ENCODE measurements at places on chromosomes 7 and 10.

DNA sequence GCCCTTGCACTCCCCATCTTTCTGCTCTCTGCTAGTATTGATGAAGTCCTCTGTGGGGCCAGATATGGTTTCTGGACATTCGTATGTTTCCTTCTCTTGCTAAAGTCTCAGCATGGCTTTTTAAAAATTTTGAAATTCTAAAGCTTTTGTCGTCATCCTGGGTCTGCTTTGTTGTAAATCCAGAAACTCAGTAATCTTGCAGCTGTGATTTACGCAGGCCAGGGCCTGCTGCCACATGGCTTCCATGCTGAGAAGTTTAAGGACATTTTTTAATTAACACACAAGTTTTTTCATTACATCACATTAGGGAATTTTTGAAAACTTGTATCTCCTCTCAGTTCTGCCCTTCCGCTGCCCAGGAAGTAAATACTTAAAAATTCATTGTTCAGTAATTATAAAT, 686.1 kb upstream of the IGFBP3 start:
- no peak for DNase-seq

- DNase-seq, result no peak
These were observed 45.4 kb downstream of the NT5C2 start for GRCh38 chr10:103147645-103148044.

DNA sequence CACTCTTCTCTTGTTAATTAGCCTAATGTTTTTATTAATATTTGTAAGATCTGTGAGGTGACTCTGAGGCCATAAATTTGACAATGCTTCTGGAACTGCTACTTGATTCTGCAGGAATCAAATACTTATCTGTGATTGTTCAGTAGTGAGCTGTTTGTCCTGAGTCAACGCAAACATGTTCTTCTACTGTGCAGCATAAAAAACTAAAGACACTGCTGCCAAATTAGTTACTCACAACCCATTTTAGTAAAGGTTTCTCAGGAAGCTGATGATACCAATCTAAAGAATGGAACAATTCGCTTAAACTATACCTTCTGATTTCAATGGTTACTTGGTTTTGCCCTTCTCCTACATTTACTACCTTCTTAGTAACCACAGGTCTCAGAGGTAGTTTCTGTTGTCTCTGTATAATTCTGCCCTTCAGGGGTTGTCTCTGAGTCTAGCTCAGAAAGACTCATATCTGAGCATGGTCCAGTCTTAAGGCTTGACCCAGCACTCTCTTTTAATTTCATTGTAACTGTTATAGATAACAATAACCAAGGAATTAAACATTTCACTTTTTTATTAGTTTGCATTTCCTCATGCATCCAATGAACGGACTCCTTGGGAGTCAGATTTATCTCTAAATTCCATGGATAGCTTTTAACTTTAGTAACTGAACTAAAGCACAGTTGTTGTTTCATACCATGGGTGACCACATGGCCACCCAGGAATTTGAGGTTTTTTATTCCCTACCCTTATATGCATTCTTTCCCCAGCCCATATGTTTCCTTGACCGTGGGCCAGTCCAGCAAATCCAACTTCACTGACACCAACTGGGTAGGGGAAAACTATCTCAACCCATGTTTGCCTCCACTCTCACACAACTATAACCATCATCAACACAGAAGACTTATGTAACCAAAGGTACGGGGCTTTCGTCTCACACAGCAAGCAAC, 309.5 kb upstream of the TEX47 start:
- DNase-seq, result no peak

- DNase-seq, result no peak
These were observed 6.4 kb downstream of the NOD1 start for GRCh38 chr7:30472081-30472783.

DNA sequence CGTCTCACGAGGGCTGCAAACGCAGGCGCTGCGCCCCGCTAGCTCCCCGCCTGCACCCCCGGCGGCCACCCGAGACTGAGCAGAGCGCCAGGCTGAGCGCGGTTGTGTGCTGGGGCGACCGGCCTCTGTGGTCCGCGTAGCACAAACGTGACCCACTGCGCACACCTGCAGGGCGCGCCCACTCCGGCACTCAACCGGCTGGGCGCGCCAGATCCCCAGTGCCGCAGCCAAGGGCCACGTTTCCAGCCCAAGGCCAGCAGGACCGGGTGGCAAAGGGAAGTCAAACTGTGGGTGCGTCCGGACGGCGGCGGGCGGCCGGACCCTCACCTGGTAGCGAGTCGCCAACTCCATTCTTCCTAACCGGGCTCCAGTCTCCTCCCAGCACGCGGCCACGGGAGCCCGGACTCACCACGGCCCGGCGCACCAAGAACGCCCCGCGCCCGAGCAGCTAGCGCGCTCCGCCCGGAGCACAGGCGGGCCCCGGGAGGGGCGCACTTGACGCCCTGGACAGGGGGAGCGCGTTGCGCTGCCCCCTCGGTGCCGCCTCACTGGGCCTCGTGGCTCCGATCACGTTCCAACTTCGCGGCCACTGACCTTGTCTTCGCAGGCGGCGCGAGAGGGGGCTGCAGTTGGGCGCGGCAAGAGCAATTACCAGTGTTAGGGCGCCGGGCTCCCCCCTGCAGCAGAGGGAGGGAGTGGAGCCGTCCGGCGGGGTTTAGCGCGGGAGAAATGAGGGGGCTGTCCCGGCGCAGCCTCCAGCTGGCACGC, at the start of gene CDCA7L:
TSS of gene CDCA7L (minus strand) at position 446 of the 768 bp plus-strand sequence. CDS start at position 351, 95 bp downstream.
- peak; percentile 31 for DNase-seq

DNA sequence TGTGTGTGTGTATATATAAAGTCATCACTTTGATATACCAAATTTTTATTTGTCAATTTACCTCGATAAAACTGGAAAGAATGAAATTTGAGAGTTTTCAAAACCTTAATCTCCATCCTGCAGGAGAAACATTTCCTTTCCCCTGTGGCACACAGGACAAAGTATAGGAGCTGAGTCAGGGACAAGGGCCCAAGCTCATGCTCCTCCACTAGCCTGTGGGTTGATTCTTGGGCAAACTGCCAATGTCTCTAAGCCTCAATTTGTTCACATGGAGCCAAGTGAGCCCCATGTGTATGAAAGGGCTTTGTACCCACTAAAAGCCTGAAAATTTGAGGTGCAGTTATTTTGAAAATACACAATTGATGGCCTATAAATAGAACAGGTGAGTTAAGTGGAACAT, 60.3 kb upstream of the IL6 start:
- DNase-seq, result no peak

DNA sequence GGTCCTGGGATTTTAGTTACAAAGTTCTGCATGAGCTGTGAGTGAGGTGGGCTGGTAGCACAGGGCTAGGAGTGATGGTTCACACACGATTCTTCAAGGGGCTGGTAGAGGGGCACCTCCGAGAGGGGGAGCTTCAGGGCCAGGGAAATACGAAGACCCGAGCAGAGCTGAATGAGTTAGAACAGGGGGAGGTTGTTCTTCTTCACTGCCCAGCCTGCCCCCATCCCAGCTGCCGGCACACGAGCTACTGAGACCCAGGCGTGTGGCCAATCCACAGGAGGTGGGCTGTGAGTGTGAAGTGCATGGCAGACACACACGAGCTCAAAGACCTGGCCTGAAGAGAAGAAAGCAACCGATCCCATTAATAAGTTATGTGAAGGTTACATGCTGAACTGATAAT, 256.2 kb upstream of the ZNF32 start:
- DNase-seq, result no peak

Measured in amniotic stem cell (primary cell).